Central memory CD4-positive, alpha-beta T cell (primary cell): ENCODE measurements at places on chromosomes 2 and 18.

DNA sequence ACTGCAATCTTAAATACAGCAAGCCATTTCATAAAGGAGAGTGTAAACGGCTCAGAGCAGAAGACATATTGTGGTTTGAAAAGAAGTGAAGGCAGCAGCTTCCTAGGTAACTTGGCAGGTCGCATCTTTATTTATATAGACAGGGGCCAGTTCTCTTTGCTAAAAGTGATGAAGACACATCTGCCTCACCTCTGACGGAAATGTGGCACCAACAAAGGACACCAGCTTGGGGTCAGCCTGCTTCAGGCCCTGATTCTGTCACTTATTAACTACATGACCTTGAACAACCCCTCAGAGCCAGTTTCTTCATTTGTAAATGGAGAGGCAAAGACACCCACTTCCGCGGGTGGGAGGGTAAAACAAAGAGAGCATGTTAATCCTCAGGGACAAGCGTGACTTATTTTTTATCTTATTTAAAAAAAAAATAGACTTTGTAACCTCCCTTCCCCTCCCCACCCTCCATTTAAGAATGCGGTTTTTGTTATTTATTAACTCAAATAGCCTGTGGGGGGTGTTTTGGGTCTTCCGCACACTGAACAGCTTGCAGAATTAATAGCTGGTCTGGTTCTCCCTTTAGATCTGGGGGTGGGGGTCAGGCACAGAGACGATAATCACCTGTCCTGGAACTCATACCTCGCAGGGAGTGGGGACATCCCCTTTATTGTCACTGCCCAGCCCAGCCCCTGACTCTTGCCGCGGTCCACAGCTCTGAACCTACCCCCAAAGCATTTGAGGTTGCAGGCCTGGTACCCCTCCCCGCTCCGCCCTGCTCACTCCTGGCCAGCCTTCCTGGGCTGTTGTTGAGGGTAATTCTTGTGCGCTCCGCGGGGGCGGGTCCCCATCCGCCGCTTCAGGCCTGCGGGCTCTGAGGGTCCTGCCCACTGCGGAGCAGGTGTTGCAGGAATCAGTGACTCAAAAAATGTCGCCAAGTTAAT lies 64.2 kb upstream of the TMEM17 start:
- DNase-seq, result no peak

GRCh38 chr2:209993968-209994367 lies 8.5 kb upstream of the RPE start:
- DNase-seq, result no peak

GRCh38 chr2:33268246-33268831 lies 208.1 kb upstream of the RASGRP3 start:
- no peak for DNase-seq

DNA sequence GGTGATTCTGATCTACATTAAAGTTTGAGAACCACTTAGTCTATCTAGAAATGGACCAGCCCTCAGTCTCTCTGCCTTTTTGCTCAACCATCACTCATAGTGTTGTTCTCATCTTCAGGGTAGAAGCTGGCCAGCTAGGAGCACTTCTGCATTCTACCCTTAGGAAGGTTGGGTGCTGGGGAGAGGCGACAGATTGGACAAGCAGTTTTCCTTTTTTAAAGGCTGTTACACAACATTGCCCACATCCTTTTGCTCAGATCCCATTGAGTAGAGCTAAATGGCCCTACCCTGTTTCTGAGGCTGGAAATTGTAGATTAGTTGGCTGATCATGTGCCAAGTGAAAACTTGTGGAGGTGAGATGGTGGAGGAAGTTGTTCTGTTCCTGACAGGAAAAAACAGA lies 35.6 kb downstream of the OSBPL6 start:
- no peak for DNase-seq

DNA sequence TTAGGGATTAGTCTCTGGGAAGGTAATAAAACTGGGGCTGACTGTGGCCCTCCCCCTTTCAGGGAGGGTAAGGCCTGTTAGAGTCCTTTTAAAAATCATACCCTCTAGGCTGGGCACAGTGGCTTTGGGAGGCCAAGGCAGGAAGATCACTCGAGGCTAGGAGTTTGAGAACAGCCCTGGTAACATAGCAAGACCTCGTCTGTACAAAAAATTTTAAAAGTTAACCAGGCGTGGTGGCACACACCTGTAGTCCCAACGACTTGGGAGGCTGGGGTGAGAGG lies 118.7 kb downstream of the STPG4 start:
- DNase-seq, result no peak

DNA sequence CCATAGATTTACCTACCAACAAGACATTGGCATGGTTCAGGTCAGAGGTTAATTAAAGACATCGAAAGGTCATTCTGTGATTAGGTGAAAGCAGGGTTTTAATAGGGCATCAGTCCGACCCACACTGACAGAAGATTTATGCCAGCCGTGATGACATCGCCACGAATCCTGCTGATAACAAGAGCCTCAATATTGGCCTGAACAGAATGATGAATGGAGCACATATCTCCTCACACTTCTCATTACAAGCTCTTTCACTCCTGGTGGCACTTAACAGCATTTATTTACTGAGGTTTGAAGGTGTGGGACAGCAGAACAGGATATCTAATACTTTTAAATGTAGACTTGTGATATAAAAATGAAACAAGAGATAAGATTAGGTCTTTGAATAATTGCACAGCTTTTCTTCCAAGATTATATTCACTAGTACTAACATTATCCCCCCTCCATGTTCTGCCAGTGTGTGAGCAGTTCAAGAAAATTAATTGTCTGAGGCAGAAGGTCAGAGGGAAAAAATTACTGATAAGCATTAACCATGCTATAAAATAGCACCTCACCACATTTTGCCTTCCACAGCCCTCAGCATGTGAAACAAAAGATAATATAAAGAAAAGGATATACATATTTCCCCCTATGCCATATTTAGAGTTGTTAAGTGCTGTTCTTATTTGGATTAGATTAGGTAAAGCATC lies 23.1 kb upstream of the INSIG2 start:
- no peak for DNase-seq

DNA sequence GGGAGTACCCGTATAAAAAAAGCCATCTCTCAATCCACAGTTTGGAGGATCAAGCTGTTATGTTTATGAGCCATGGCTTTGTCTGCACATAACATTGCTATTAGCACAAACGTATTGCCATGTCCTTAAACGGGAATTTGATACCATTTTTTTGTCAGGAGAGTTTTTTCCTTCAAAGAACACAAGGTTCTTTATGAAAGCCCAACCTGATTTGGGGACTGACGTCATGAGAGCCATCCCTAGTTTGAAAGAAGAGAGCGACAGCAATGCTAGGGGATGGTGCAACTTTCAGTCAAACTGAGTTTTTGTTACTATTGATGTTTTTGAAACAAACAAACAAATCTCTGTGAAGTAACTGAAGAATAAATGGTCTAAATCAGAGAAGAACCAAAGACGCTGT lies 376.6 kb downstream of the EIPR1 start:
- no peak for DNase-seq

GRCh38 chr2:104758199-104758620 lies 95.7 kb upstream of the POU3F3 start:
- DNase-seq, result no peak

DNA sequence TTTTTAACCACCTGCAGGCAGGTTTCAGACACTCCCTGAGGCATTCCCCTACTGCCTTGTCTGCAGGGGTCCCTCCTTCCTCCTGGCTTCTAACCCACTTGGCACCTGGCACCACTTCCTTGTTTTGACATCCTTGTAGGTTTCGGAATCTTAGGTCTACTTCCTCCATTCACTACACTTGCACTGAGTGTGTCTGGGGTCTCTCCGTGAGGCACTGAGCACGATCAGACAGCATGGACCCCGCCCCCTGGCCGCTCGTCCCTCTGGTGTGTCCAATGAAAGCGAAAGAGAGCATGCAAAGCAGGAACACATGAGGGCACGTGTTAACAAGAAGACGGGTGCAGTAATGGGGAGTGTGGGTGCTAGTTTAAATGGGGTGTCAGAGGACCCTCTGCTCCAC lies 63.8 kb downstream of the HAUS1 start:
- DNase-seq, result no peak

GRCh38 chr2:238571661-238572372 lies 145.1 kb downstream of the ASB1 start:
- DNase-seq, result no peak

GRCh38 chr2:223214394-223215253 lies 162.6 kb downstream of the KCNE4 start:
- DNase-seq, result no peak

- DNase-seq, result peak; percentile 31
Measured at GRCh38 chr2:96924775-96925747, 55.2 kb upstream of the SEMA4C start.

DNA sequence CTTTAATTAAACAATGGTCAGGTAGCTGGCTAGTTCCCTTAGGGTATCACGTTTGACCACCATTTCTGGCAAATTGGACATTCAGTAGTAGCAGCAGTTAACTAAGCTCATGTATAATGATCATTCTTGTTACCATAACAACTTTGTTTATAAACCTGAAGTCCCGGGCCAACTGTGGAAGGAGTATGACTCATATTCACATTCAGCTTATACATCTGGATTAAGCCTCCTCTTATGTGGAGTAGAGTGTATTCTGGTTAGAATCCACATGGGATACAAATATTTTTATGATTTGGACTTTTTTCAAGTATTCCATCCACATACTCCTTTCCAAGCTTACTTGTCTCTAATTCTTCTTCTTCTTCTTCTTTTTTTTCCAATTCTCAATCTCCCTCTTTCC lies 70.3 kb upstream of the ZSWIM2 start:
- DNase-seq, result no peak

DNA sequence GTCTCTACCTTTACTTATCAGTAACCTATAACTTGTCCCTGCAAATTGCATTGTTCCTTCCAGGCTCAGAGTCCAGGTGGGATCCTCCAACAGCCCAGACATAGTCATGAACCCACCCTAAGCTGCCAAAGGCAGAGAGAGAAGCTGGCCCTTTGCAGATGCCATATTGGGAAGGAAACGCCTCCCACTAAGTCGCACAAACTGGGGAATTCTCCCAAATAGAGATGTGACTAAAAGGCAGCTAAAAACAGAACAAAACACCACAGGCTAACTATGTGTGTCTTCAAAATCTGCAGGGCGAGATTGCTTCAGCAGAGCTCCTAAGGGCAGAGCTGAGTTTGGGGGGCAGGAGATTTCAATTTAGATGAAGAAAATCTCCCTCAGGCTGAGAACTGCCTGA lies 38.5 kb upstream of the SIGLEC15 start:
- no peak for DNase-seq

DNA sequence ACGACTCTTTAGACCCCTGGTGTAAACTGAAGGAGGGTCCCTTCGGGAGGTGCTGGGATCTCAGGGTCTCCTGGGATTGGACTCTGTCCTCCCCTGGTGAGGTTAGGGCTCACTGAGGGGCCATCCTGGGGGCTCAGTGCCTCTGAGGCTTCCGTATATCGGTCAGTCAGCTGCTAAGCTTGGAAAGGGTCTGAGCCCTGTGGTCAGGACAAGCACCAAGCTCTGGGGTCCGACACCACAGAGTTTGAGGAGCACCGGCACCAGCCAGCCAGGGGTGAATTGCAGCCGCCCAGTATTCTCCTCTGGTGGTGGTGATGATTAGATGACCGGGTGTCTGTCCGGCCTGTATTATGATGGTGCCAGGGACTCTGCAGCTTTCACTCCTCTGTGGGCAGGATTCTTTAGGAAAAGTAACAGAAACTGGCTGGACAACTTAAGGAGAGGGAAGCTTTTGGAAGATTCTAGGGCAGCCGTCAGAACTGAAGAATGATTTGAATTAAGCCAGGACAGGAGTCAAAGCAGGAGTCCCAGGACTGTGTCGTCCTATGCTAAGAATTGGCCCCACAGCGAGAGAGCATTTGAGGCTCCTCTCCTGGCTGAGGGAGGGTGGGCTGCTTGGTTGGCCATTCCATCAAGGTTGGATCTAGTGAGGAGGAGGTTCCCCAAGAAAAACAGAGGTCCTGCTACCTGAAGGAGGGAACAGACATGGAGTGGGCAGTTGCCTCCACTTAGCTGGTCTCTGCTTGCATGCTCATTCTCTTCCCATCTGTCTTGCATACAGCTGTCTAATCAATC lies 158.6 kb upstream of the HS6ST1 start:
- no peak for DNase-seq

- no peak for DNase-seq
Measured at GRCh38 chr2:233385489-233386044, 31.3 kb downstream of the DGKD start.

DNA sequence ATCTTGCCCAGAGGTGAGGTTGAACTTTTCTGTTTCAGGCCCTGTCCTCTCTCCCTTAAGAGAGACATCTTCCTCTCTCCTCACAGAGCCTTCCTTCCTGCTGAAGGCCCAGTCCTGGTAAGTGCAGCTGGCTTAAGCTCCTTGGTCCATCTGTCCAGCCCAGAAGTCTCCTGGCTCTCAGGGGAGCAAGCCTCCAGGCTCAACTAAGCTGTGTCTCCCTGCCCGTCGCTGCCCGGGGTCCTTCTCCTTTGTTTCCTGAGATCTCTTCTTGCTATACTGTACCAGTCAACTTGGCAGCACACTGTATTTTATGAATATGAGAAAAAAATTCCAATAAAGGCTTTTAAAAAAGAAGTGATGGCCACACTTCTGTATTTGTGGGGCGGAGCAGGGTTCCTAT lies 77.4 kb downstream of the KCNF1 start:
- no peak for DNase-seq

DNA sequence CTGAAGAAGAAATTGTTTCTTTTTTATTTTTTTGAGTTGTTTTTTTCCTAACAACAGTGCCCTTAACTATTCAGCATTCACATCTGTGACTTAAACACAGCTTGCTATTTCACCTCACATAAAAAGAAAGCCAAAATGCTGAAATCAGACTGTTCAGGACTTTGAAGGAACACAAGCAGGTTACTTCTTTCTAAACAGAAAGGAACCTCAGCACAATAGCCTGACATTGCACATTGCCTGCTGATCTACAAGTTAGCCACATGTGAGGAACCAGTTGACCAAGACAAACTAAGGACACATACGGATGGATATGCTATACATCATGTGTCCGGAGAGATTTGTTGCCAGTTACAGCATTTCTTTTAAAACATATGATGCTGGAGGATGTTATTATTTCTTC lies 331.1 kb downstream of the FSIP2 start:
- DNase-seq, result no peak

DNA sequence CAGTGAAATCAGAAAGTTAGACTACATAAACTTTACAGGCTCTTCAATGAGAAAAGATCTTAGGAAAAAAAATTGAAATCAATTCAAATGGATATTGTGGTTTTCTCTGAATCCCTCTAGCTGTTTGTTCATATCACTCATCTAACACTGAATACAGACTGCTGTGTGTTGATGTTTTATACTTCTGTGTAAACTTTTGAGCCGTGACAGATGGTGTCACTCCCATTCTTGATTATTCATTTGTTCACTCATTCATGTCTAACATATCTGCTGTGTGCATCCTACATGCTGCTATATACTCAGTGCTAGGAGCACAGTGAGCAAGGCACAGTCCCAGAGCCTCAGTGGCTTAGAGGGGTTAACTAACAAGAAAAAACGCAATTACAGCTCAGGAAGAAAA lies 12.6 kb downstream of the KLHL23 start:
- no peak for DNase-seq

- DNase-seq, result no peak
Measured at GRCh38 chr18:22451796-22452195, 34.1 kb upstream of the CTAGE1 start.

- no peak for DNase-seq
Measured at GRCh38 chr2:33205693-33206434, 259.1 kb downstream of the LTBP1 start.

- no peak for DNase-seq
Measured at GRCh38 chr2:64708829-64709228, 55.1 kb upstream of the SERTAD2 start.
